NCI-H1092 (cell line): ENCODE measurements at places on chromosomes 1 and 21.

DNA sequence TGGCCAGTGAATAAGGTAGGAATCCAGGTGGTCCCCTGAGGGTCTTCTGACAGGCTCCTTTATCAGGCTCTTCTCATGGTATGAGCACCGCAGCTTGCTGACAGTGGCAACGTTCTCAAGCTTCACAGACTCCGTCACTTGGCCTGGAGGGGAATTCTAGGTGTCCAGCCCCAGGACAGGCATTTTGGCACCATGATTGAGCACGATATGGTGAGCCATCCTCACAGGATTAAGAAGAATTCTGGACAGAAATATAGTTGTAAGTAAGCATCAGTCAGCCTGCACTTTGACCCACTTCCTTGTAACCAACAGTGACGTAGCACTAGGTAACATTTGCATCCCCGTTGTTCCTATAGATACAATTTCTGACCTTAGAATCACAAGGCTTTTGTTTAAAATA, 30.5 kb upstream of the KIF26B start:
- no peak for DNase-seq

GRCh38 chr1:109821221-109821669, 57.5 kb upstream of the EPS8L3 start:
- DNase-seq, result no peak

- no peak for DNase-seq
Measured at GRCh38 chr1:29668551-29669157, 432.3 kb downstream of the PTPRU start.

- no peak for DNase-seq
Measured at GRCh38 chr1:114290341-114290740, 136.7 kb upstream of the SYT6 start.
